Bronchial epithelial cell (primary cell): ENCODE measurements at places on chromosomes 1 and 21. TPM values are rescaled to one million over a fixed set of nuclear protein-coding genes. Genes with fewer than 3 reads are reported as not detected.

Gene NLRP3
- total RNA-seq, result under 0.01 TPM in 2 replicates

Gene PYHIN1
- not detected in 2 replicates for total RNA-seq

DNA sequence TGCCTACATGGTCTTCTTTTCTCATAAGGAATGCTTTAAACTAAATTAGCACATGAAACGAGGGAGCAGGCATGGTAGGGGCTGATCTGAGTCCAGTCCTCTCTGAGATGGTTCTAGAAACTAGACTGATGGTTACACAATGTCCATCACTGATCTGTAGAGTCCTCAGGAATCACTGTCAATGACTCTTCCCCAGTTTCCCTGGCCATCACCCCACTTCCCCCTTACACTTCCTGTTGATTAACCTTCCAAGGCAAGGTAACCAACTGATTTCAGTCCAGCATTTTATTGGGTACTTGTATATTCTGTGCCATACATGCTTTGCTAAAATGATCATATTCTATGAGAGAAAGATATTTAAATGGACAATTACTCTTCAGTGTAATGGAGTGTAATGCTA is 100.6 kb upstream of the ARTN start:
- no peak for DNase-seq

Gene OR2C3
- total RNA-seq, result not detected in 2 replicates

DNA sequence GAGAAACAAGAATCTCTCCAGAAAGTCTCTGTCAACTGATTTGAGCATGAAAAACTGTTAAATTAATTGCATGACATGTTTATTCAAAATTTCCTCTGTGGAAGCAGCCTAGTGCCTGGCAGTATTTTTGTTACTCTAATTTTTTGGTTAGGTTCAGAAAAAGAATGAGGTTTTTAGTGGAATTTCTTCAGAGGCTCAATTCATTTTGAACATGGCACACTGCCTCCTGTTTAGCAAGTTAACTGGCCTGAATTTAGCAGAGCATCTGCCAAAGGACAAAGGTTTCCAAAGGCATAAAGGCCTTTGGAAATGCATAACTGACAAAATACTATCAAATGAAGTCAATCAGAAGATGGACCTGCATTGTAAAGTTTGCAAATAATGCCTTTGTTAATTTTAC is 1326.5 kb downstream of the PLA2G4A start:
- no peak for DNase-seq

- DNase-seq, result no peak
Observed at GRCh38 chr1:225474439-225474985, 46.7 kb upstream of the LBR start.
